ENCODE measurements at places on chromosomes 16 and 17.

DNA sequence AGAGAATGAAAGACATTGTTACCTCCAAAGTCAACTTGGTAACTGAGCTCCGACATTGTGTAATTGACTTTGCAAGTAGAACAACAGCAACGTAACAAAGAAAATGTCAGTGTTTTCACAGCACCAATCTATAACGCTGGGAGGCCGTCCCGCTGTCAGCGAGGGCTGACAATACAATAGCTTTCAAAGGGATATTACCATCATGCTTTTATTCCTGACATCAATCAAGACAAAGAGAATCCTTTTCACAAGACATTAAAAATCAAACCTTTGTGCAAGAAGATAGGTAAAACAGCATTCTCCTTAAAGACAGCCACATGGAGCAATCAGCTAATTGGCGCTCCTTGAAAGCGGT is 6.2 kb downstream of the ZNF423 start:
- DNase-seq, result no peak

DNA sequence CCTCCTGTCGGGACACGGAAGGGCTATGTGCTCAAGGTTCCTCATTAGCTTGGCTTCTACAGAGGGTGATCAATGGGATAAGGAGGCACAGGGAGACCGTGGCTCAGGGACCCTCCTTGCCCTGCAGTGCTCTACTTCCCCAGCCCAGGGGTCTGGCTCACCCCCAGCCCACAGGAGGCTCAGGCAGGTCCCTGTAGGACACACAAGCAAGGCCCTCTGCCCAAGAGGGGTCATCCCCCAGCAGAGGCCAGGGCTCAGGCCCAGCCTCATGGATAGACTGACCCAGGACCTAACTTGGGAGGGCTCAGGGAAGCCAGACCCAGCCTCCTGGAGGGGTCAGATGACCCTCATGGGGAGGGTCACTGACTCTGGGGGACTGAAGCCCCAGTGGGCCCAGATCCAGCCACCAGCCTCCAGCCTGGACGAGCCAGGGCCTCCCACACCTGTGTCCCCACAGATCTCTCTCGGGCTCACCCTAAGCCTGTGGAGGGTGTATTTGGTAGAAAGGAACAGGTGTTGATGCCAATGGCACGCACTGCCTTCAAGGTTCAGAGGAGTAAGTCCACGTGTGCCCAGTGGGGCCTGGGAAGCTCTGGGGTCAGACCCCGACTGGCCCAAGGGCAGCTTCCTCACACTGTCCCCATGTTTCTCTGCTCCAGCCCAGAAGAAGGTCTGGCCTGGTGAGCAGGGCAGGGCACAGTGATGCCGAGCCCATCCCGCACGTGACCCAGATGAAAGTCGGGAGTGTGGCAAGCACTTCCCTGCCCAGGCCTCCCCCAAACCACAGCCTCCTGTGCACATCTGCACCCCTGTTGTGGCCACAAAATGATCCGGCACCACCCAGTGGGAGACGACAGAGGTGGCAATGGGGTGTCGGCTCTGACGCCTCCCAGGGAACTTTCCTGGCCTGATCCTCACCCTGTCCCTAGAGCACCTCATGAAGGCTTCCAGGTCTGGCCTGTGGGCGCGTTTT is 10.9 kb upstream of the KRTAP17-1 start:
- no peak for DNase-seq

DNA sequence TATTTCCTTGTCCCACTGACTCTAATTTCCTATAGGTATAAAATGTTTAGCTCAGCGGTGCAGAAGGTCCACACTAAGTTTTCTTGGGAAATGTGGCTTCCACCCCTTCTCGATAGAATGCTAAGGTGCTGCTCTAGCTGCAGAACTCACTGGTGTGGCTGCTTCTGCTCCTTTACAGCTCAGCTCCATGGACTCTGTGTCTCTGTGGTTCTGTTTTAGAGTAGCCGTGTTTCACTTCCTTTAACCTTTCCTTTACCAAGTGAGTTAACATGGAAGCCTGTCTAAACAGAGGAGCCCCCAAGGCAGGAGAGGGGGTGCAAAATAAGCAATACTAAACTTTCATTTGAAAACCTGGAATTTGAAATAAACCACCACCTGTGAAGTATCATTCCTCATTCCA is 65.3 kb downstream of the SPECC1 start:
- DNase-seq, result no peak

DNA sequence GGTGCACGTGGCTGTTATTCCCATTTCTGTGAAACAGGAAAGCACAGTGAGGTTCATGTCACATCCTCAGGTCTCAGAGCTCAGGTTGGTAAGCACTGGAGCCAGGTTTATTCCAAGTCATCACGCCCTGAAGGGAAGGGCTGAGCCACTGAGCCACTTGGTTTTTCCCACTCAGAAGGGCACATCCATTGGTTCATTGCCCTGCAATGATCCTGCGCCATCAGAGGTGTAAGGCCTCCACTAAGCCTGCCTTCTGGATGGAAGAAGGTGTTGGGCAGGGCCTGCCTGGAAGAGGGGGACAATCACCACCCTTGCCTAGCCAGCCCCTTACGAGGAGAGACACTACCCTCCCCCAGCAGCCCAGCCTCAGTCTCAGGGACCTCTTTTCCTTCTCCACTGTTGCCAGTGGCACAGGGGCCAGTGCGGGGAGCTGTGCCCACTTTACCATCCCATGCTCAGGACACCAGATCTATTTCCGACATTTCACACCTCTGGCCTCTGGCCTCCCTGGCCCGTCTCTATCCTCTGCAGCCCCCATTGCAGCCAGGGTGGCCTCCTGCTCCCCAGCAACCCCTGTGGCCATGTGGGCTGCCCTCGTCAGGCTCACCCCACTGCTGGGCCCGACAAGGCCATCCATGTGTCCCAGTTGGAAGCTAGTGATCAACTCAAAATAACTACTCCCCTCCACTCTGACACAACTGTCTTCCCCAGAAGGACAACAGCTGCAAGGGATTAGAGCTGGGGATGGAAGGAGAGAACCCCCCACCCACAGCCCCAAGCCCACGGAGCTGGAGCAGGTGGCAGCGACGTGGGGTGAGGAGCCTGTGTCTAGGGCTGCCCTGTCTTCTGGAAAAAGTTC is 29.9 kb downstream of the CFAP20 start:
- DNase-seq, result no peak

GRCh38 chr17:17091276-17091675 is 49.0 kb downstream of the MPRIP start:
- no peak for DNase-seq

GRCh38 chr16:2082171-2082982 is 34.6 kb downstream of the TSC2 start:
- no peak for DNase-seq

GRCh38 chr17:49209061-49209571 is 1.3 kb downstream of the GNGT2 start:
- DNase-seq, result peak; percentile 47

GRCh38 chr16:84166796-84167695 is 19.8 kb downstream of the TAF1C start:
- no peak for DNase-seq

GRCh38 chr17:31722251-31723056 is 136.6 kb downstream of the COPRS start:
- no peak for DNase-seq

- DNase-seq, result no peak
These were observed at the start of gene SLC47A2 for GRCh38 chr17:19716108-19717030. SLC47A2 (minus strand) TSS chr17:19716584; CDS start chr17:19716555, 29 bp downstream.

GRCh38 chr17:33529816-33530215 is 236.7 kb upstream of the ASIC2 start:
- no peak for DNase-seq

DNA sequence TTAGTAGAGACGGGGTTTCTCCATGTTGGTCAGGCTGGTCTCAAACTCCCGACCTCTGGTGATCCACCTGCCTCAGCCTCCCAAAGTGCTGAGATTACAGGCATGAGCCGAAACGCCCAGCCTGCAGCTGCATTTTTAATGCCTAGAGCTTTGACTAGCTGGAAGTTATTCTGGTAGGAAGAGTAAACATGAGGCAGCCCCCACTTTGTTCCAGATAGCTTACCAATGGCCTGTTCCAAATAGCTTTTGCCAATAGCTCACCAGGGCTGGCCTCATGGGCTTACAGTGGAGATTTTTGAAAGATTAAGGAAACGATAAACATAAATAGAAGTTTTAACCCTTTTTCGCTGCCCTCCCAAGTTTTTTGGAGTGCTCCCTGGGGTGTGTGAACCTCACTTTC is 9.8 kb downstream of the TRPV2 start:
- DNase-seq, result no peak

DNA sequence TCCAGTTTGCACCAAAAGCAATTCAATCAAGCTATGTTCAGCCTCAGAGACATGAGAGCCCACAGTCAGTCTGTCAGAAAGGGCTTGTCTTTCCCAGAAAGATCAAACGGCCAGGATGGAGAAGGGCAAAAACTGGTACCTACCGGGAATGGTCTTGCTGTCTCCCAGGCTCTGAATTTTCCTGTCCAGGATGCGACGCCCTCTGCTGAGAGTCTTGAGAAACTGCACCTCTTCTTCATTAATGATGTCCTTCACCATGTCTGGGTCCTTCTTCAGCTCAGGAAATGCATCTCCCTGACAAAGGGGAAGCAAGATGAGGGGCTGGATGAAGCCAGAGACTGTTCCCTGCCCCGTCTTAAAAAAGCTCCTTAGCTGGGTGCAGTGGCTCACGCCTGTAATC is 15.8 kb upstream of the EXOSC6 start:
- DNase-seq, result no peak

GRCh38 chr16:24423312-24423711 is 116.1 kb upstream of the RBBP6 start:
- DNase-seq, result no peak

Measured in CD4-positive, alpha-beta T cell (primary cell).